ENCODE measurements at places on chromosomes 12 and 14.
A peak's percentile ranks its signal among the peaks of the same experiment; 100 is the strongest.

DNA sequence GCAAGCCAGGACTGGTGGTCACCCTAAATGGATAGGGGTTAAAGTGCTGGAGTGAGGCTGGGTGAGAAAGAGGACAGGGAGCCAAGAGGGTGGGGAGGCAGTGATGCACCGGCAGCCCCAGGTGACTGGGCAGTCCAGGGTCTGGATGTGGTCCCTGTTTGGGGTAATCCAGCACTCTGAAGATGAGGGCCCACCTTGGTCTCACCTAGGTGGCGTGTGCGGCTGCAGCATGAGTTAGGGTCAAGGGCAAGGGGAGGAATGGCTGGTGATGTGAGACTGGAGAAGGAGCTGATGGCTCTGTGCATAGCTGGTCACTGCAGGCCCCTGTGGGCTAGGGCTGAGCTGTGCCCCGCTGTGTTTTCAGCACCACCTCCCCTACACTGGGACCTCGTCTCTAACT is 1.6 kb upstream of the C1RL start:
- no peak for DNase-seq

DNA sequence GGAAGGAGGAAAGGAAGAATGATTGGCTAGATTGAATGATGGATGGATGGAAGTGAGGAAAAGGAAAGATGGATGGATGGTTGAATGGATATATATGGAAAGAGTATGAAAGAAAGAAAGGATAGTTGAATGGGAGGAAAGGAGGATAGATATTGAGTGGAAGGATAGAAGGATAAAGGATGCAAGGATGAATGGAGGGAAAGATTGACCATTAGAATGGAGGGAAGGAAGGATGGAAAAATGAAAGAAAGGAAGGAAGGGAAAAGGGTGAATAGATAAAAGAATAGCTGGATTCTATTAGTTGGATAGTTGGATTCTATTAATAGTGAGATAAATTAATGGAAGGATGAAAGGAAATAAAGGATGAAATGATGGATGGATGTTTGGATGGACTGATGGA is 105.9 kb downstream of the CALM1 start:
- DNase-seq = no peak

- no peak for DNase-seq
Measured at GRCh38 chr12:592024-592505, 71.2 kb downstream of the NINJ2 start.

DNA sequence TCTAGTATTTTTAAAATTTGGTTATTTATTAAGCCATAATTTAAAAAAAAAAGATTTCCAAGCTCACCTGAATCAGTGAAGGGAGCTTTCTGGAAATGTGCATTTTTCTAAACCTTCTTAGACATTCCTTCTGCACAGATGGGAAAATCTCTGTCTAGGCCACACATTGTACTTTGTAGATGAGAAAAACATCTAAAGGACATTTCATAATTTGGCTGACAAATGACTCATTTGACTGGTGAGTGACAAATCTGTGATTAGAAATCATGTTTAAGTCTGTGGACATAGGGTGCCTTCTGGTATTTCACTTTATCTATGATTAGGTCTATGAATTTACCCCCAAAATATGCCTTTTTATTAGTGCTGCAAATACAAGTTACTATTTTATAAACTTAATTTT is 1044.9 kb upstream of the FLRT2 start:
- DNase-seq = no peak

DNA sequence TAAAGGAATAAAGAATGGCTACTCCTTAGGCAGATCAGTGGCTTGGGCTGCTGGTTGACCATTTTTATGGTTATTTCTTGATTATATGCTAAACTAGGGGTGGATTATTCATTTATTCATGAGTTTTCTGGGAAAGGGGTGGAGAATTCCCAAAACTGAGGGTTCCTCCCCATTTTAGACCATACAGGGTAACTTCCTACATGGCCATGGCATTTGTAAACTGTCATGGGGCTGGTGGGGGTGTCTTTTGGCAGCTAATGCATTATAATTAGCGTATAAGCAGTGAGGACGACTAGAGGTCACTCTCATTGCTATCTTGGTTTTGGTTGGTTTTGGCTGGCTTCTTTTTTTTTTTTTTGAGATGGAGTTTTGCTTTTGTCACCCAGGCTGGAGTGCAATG is 25.6 kb upstream of the JPH4 start:
- no peak for DNase-seq

DNA sequence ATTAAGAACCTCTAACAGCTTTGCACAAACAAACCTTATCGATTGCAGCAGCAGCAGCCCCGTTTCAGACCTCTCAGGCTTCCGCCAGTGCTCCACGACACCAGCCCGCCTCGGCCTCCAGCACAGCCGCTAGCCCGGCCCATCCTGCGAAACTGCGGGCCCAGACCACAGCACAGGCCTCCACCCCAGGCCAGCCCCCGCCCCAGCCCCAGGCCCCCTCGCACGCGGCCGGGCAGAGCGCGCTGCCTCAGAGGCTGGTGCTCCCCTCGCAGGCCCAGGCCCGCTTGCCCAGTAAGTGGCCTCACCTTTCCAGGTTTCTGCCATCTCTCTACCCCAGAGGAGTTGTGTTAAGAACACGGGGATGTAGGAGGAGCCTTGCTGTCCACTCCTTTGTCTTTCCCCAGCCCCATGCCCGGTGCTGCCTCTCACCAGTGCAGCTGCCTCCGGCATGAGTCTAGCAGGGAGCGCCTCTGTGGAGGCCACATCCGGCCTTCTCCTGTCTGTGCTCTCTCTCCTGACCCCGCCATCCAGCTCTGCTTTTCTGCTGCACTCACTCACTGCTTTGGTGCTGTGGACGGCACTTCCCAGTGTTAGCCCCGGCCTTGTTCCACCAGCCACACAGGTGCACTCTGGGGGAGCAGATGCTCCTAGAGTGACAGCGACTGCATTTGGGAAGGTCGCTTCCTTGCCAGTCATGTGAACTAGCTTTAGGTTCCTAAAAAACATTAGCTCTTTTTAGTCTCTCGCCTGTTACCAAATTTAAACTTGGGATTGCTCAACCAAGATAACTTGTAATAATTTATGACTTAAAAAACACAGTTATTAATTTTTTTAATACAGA is 71.5 kb downstream of the EP400 start:
- no peak for DNase-seq

DNA sequence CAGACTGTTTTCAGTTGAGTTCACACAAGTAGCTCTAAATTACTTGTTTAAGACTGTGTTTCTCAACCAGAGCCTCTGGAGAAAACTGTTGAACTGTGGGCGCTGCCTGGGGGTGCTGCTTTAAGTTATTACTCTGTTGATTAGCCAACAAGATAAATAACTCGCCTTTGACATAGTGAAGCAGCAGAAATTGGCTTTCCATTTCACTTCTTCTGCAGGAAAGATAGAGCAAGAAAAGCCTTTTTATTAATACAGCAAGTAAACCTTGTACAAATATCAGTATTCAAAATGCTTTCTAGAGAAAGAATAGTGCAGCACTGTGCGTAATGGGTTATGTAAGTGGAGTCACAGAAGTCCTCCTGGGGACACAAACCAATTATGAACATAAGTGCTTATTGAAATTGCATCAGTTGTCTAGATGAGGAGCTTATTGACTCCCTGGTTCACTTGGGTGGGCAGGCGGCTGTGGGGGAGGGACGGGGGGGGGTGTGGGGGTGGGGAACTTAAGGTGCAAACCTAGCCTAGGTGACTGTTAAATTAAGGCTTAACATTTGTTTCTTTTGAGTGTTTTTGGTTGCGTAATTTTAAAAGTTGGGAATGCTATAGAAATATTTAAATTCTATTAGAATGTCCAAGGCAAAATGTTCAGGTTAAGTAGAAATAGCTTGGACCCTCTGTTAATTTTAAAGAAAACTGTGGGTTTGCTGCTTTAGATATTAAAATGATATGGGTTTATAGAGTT is 6.3 kb downstream of the FRS2 start:
- DNase-seq = no peak

GRCh38 chr12:123832052-123832451 is 70.0 kb downstream of the DNAH10 start:
- DNase-seq = no peak

- no peak for DNase-seq
Measured at GRCh38 chr12:19390051-19390598, 49.2 kb upstream of the AEBP2 start.

GRCh38 chr12:8907513-8907912 is 6.8 kb upstream of the PHC1 start:
- DNase-seq = no peak

DNA sequence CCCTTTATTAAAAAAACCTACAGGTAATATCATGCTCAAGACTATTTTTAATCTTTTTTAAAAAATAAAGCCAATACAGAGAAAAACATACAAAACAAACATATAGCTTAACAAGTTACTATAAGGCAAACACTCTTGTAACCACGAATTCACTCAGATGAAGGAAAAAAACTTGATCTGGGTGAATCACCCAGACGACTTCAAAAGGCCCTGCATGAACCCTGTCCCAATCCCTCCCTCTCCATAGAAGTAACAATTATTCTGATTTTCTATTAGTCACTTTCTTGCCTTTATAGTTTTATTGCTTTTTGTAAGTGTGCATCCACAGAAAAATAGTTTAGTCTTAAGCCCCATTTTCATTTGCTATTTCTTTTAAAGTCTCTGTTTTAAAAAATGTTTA is 72.6 kb downstream of the LRP6 start:
- DNase-seq = no peak

GRCh38 chr12:11499806-11500187 is 104.4 kb upstream of the PRB2 start:
- DNase-seq = peak; percentile 25

DNA sequence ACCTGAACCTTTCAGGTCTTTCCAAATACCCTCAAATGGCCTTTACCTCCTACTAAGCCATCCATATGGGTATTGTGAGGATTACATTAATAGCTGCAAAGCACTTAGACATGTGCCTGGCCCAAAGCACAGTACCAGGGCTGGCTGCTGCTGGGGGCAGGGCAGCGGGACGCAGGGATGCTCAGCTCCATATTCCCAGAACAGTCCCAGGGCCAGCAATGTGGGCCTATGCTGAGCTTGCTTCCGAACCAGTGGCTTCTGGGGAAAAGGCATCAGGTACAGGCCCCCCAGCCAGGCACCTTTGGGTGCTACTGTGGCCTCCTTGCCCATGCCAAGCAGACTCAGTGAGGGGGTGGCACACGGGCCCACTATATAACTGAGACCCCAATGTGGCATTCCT is 10.4 kb downstream of the ACTN1 start:
- no peak for DNase-seq

GRCh38 chr14:61644834-61645233 is 50.5 kb upstream of the HIF1A start:
- DNase-seq = peak; percentile 41

DNA sequence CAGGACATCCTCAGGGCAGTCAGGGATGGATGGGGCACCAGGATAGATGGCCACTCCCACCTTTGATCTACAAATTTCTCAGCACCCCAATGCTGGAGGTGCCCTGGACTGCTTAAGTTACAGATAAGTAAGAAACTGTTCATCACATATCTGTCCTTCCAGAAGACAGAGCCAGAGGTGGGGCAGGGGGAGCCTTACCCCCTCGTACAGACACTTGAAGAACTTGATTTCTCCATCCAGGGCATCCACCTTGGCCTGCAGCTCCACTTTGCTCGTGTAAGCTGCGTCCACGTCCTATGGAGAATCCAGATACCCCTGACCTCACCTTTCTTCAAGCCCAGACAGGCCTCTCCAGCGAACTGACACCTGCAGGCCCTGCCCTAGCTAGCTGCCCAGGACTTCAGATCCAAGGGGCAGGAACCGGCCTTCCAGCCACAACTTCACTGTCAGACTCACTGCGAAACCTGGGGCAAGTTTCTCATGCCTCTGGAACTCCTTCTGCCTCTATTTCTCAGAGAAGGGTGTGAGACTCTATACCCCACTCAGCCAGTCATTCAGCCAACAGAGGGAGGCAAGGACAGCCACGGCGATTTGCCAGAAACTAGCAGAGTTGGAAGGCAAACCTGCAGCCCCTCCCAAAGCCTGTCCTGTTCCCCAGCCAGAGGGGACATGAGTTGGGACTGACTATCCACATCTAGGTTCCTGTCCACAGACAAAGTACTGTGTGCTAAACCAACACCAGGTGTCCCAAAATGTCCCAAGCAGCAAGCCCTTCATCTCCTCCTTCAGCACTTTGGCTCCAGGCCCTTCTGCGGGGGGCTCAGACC is 3.8 kb downstream of the KRT73 start:
- no peak for DNase-seq

GRCh38 chr12:25455696-25456095 is 97.4 kb downstream of the LMNTD1 start:
- DNase-seq = no peak

DNA sequence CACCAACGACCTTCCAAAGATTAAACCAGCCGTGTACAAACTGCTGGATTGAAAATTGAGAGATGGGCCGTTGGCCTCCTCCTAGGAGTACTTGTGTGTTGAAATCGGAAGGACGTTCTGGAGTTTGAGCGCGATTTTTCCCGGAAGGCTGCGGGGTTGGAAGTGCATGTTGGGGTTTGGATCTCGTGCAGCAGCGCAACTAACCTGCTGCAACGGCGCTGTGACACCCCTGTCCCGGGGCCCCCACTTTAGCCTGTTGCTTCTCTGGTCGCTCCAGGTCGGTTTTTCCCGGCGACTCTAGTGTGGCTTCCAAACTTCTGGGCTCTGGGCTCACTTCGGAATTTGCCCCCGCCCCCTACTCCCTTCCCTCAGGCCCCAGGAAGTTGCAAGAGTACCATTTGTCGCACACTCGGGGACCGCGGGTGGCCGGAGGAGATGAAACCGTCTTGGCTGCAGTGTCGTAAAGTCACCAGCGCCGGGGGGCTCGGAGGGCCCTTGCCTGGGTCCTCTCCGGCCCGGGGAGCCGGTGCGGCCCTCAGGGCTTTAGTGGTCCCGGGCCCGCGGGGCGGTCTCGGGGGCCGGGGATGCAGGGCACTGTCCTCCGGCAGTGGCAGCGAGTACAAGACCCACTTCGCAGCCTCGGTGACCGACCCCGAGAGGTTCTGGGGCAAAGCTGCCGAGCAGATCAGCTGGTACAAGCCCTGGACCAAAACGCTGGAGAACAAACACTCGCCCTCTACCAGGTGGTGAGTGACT is at the start of gene ACSS3:
Gene ACSS3, plus strand, starts transcription at position 394 of the 756 bp plus-strand sequence. Its CDS starts 42 bp downstream, at position 436.
- DNase-seq = no peak

DNA sequence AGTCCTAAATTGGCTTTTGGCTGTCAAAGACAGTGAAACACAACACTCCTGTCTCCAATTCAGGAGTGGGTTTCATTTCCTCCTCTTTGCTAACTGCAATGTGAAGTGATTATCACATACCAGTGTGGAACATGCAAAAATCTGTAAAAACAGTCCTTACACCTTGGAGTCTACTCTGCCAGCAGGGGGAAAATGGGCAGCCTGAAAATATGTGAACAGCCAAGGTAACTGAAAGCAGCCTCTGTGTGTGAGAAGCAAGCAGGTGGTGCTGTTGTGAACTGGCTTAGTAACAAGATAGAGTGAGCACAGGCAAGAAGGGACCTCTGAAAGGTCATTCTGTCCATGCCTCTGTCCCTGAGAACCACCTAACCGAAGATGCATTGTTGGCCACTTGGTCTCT is 6.0 kb downstream of the PRMT8 start:
- peak; percentile 33 for DNase-seq

DNA sequence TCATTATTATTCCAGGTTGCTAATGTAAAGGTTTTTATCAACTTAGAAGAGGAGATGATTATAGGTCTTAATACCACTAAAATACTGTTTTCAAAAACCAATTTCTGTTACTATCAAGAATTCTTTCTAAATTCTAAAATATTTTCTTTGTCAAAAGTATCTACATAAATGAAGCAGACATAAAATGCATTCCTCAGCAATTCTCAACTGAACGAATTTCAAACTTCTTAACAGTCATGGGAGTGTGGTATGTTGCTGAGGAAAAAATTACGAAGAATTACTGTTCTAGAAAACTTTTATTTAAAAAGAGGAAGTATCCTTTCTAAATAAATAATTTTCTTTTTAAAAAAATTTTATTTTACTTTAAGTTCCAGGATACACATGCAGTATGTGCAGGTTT is 146.4 kb downstream of the SLC2A13 start:
- DNase-seq = no peak

GRCh38 chr12:52070185-52070925 is 577 bp downstream of the ATG101 start:
- DNase-seq = no peak

Data from SHP77 (cell line).